Spleen (tissue), 13 donors: ENCODE measurements at places on chromosomes 12 and 14. TPM values are rescaled to one million over a fixed set of nuclear protein-coding genes. Genes with fewer than 3 reads are reported as not detected.

The CLECL1 gene
- total RNA-seq = 18.1 TPM

The AMIGO2 gene
- total RNA-seq = 14.5 TPM

The PLEKHH1 gene
- 5.0 TPM for total RNA-seq

The NTF3 gene
- 2.7 TPM for total RNA-seq

The FAR2 gene
- 24.9 TPM for total RNA-seq

The TRIM9 gene
- total RNA-seq = 1.1 TPM

The SMIM10L1 gene
- 6.5 TPM for total RNA-seq

The KRT71 gene
- total RNA-seq = not detected

The CD69 gene
- 58.5 TPM for total RNA-seq

The SMOC1 gene
- 60.2 TPM for total RNA-seq

- peak; percentile 79 for DNase-seq
Observed at GRCh38 chr14:105092171-105093037, 27.2 kb upstream of the GPR132 start.

DNA sequence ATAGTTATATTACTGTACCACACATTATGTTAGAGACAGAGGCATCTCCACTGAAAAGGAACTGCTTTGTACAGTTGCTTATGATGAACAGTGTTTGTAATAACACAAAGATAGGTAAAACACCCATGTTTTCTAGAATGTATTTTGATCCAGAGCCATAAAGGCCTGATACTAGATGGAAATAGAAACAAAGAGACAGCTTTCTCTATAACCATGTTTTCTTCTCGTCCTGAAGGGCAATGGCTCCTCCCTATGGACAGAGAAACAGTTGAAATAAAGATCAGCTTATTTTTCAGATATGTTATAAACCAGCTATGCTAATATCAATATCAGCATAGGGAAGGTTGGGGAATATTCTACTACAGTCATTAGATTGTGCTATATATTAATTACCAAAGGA lies 109.2 kb downstream of the ATXN7L3B start:
- no peak for DNase-seq

- no peak for DNase-seq
Observed at GRCh38 chr12:53100466-53101151, 2.7 kb upstream of the SOAT2 start.

GRCh38 chr14:100237735-100238418 lies 1.1 kb upstream of the YY1 start:
- DNase-seq = peak; percentile 91

DNA sequence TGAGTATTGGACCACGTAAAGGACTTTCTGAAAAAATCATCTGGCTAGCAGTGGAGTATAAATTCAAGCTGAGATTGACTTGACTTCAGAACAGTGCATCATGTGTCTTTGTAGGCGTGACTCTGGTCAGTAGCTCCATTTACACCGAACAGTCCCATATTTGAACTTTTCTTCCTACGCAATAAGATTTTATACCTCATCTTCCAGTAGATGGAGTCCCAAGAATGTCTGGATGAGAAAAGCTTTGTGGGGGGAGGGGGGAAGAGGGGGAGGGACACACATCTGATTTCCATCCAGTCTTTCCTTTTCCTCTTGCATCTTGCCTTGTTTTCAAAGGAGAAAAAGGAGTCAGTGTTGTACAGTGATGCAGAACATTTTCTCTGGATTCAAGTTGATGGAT lies 241.0 kb downstream of the EMP1 start:
- no peak for DNase-seq

- DNase-seq = no peak
Observed at GRCh38 chr14:28629328-28630004, 137.1 kb upstream of the FOXG1 start.

DNA sequence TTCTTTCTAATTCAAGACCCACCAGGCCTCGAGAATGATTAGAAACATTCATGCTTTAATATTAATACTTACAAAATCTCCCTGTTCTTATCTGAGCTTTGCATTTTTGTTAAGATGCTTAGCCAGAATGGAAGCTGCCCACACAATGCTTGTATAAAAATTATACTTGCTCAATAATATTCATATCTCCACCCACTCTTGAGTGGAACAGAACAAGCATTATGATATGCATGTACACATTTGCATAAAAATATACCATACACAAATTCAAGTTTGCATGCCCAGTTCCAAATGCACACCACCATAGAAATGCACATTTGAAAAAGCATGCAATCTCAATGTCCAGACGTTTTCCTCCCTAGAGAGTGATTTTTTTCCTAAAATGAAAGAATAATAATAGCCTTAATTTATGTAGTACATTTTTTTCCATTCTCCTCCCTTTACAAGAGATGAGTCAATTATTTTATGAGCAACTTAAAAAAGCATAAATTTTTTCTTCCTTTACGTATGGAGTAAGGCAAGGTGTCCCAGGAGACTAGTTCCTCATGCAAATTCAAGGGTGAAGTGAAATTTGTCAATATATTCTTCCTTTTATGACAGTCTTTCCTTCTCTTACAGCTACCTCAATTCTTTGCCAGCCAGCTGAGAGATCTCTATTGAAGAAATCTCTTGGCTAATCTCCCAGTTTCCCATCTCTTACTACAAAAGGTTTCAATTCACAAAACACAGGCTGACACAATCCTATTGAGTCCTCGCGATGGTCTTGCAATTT lies 313.1 kb upstream of the GARIN6 start:
- no peak for DNase-seq

DNA sequence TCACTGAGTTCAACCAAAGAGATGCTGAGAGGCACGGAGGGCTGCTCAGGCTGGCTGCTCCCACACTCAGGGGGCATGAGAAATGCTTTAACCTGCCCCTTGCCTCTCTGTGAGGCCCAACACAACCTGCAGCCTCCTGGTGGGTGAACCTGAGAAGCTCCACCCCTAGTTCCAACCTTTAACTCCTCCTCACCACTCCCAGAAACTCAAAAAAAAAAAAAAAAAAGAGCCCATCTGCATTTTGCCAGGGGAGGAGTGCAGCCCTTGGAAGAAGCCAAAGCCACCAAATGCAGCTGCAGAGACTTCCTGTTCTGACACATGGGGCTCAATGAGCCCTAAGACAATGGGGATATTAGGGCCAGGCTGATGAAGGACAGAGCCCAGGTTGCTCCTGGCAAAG lies 8.9 kb downstream of the KRT4 start:
- DNase-seq = no peak

DNA sequence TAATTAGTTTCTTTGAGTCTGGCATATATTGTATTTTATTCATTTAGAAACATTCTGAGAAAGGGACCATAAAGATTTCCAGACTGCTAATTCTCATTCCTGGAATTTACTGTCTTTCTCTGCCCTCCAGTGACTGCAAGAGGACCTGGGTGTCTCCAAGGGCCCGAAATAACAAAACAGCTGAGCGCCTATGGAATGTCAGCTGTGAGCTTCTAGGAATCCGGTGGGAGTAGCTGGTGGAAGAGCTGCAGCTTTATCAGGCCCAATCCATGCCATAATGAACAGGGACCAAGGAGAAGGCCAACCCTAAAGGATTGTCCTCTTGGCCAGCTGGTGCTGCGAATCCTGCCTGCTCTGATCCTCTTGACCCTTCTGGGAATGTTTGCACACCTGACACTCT lies 31.9 kb downstream of the RDH12 start:
- no peak for DNase-seq

GRCh38 chr14:55043528-55043927 lies 7.9 kb upstream of the MAPK1IP1L start:
- no peak for DNase-seq

- DNase-seq = no peak
Observed at GRCh38 chr12:697481-697880, 34.2 kb upstream of the NINJ2 start.

GRCh38 chr14:36194663-36195062 lies 18.1 kb upstream of the PTCSC3 start:
- DNase-seq = no peak

DNA sequence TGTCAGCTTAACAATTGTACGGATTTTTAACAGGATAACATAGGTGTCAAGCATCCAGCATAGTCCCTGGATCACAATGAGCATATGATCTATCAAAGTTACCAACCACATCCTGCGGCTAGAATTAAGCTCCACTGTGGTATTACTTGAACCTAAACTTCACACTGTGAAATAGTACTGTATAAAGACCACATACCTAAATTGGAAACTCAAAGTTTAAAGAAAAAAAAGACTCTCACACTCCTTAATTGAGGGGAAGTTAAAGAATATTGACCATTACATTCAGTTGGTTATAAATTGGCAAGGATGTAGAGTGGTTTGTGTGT lies 133.0 kb upstream of the PZP start:
- no peak for DNase-seq

DNA sequence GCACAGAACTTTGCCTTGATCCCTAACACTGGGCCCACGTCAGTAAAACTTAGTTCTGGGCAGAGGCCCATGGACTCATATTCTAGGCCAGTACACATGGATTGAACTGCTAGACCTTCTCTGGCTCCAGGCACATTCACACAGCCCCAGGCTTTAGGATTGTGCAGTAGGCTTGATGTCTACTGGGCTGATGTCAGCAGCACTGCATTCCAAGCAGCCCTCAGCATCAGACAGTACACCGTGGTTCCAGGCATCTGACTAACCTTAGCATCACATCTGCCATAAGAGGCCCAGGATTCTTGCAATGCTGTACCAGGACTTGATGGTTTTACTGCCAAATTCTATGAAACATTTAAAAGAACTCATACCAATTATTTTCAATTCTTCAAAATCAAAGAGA lies 301.9 kb downstream of the CCER1 start:
- peak; percentile 19 for DNase-seq
